ENCODE measurements at places on chromosomes 1 and 21.

DNA sequence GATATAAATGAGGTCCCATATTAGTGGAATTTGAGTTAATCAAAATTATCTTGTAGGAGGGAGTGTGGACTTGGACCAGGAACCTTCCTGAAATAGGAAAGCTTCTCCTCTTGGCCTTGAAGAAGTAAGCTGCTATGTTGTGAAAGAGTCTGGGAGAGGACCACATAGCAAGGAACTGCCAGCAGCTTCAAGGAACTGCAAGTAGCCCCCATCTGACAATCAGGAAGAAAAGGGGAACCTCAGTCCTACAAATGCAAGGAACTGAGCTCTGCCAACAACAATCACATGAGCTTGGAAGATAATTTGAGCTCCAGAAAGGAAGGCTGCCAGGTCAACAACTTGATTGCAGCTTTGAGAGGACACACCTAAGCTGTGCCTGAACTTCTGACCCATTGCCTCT is 8.2 kb upstream of the PRMT6 start:
- no peak for DNase-seq

DNA sequence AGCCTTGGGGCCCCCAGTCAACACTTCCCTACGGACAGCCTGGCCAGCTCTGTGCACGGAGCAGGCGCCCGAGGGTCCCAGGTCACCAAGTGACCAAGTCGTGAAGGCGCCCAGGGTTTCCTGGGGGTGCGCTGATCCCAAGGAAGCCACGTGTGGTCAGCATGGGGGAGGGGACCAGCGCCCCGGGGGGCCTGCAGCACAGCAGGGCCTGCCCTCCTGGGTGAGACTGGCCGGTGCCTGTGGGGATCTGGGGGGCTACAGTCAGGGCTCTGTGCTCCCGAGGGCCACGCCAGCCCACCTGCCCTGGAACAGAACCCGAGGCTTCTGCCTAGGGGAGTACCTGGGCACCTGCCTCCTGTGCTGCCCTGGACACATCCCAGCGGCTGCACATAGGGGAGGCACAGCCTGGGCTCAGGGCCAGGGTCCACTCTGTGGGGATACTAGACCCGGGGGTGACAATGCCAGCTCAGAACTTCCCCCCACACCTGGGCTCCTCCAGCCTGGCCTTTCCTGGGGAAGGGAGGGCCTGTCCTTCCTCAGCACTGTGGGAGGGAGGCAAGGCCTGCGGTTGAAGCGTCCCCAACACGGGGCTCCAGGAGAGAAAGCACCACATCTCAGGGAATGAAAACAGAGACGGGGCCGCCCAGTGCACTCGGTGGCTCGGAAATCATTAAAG is 6.2 kb upstream of the POFUT2 start:
- peak; percentile 18 for DNase-seq

GRCh38 chr1:43507296-43508295 is 23.1 kb upstream of the PTPRF start:
- no peak for DNase-seq

- no peak for DNase-seq
These were observed 77.0 kb downstream of the ZZZ3 start for GRCh38 chr1:77605246-77606026.

GRCh38 chr1:153248176-153248879 is 11.2 kb upstream of the LORICRIN start:
- DNase-seq = no peak

DNA sequence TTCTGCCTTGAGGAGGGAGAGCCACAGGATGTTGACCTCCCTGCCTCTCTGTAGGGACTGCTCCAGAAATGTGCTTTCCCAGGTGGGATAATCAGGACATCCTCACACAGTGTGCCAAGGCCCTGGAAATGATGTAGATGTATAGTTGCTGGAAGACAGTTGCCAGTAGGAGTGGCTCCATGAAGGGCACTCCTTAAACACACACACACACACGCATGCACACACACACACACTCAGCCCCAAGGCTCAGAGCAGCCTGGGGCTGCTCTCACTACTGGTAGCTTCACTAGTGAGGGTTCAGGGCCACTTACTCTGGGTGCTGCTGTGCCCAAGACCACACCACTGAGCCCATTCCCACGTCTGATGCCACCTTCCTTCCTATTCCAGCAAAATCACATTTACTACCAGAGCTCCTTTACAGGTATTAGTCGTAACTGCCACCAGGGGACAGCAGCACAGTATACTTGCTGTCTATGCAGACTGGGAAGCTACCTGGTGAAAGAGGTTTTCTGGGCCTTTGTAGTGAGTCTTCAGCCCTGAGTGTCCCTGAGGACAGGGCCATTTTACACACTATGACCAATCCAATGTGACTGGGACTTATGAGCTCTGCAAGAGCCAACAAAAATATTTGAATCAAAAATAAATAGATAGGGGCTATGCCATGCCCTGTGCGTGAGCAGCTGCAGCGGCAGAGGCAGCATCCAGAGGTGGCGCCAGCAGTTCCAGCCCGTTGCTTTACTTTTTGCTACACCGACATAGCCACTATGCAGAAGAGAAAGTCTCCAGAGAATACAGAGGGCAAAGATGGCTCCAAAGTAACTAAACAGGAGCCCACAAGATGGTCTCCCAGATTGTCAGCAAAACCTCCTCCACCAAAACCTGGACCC is 15.0 kb downstream of the CRNN start:
- DNase-seq = no peak

DNA sequence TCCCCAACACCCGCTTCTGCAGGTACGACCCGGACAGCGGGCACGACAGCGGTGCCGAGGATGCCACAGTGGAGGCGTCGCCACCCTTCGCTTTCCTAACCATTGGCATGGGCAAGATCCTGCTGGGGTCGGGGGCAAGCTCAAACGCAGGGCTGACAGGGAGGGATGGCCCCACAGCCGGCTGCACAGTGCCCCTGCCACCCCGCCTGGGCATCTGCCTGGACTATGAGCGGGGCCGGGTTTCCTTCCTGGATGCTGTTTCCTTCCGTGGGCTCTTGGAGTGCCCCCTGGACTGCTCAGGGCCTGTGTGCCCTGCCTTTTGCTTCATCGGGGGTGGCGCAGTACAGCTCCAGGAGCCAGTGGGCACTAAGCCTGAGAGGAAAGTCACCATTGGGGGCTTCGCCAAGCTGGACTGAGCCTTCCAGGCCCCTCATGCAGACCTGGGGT is 10.1 kb downstream of the TRIM46 start:
- no peak for DNase-seq

DNA sequence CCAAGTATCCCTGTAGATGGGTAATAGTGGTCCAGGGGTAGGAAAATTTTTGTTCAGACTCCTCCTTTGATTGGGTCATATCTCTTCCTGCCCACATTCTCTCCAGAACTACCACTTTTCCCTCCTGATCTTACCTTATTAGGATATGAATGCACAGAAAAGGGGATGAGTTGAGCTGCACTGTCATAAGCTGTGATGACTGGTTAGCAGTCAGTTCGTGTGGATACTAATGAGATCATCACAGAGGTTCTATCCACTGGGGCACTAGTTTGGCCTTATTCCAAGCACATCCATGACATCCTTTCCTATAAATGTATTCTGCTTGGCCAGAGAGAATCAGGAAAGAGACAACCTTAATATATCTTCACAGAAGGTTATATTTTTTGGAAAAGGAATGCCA is 22.1 kb upstream of the TBX15 start:
- no peak for DNase-seq

- DNase-seq = no peak
These were observed 22.7 kb downstream of the SYNJ1 start for GRCh38 chr21:32705139-32705538.

- DNase-seq = no peak
These were observed 30.1 kb downstream of the LRRC8D start for GRCh38 chr1:89850844-89851415.

GRCh38 chr1:6534248-6534822 is 20.0 kb downstream of the NOL9 start:
- no peak for DNase-seq

DNA sequence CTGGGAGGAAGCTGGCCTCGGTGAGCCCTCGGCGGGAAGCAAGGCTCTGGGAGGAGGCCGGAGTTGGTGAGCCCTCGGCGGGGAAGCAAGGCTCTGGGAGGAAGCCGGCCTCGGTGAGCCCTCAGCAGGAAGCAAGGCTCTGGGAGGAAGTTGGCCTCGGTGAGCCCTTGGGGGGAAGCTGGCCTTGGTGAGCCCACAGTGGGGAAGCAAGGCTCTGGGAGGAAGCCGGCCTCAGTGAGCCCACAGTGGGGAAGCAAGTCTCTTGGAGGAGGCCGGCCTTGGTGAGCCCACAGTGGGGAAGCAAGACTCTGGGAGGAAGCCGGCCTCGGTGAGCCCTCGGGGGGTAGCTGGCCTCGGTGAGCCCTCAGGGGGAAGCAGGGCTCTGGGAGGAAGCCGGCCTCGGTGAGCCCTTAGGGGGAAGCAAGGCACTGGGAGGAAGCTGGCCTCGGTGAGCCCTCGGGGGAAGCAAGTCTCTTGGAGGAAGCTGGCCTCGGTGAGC is 36.0 kb downstream of the KRTAP10-1 start:
- no peak for DNase-seq

DNA sequence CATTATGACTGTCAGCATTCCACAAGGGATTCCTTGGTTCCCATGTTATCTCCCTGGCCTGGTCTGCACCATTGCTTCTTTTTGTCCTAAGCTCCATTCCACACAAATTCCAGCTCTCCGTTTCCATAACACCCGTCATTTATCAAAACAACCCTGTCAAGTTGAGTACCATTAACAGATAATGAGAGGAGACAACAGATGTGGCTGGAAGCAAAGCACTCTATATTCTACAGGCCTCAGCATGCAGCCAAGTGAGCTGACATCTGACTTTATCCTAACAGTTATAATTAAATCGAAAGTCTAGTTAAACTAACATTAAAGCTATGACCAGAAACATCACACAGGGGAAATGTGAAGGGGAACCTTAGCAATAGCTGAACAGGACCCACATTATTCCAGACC is 110.4 kb downstream of the RERE start:
- DNase-seq = peak; percentile 54

DNA sequence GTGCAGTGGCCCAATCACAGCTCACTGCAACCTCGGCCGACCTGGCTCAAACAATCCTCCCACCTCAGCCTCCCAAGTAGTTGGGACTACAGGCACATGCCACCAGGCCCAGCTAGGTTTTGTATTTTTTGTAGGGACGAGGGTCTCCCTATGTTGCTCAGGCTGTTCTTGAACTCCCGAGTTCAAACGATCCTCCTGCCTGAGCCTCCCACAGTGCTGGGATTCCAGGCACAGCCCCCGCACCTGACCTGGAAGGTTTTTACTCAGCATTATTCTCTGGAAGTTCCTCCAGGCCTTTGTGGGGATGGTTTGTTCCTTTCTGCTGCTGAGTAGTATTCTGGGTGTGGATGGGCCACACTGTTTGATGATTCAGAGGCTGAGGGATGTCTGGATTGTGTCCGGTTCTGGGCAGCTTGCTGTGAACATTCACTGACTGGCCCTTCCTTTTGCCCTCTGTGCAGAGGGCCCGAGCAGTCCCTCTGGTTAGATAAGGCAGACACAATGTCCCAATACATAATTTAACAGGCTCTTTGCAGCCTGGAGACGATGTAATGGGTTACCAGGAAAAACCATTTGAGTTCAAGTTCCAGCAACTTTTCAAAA is 6.0 kb upstream of the TRAPPC10 start:
- no peak for DNase-seq

- DNase-seq = peak; percentile 77
These were observed 143.2 kb downstream of the PTPRU start for GRCh38 chr1:29379443-29380073.

- DNase-seq = no peak
These were observed 30.8 kb upstream of the GLIS1 start for GRCh38 chr1:53769780-53770179.

- no peak for DNase-seq
These were observed 1094.0 kb upstream of the B3GALT2 start for GRCh38 chr1:194280463-194280862.

DNA sequence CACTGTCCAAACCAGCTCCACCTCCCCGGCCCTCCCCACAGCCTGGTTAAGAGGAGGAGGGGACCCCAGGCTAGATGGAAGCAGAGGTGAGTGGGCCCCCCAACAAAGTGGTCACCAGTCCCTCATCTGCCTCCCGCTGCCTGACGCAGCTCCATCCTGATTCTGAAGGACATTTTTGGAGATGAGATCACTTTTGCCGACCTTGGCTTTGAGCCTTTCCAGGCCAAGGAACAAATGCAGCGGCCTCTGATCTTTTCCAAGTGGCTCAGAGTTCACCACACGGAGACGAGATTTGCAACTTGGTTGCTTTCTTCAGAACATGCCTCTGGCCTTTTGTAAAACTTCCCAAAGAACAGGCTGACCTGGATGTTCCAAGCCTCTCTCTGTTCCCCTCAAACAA is 223.1 kb downstream of the NPHP4 start:
- no peak for DNase-seq

DNA sequence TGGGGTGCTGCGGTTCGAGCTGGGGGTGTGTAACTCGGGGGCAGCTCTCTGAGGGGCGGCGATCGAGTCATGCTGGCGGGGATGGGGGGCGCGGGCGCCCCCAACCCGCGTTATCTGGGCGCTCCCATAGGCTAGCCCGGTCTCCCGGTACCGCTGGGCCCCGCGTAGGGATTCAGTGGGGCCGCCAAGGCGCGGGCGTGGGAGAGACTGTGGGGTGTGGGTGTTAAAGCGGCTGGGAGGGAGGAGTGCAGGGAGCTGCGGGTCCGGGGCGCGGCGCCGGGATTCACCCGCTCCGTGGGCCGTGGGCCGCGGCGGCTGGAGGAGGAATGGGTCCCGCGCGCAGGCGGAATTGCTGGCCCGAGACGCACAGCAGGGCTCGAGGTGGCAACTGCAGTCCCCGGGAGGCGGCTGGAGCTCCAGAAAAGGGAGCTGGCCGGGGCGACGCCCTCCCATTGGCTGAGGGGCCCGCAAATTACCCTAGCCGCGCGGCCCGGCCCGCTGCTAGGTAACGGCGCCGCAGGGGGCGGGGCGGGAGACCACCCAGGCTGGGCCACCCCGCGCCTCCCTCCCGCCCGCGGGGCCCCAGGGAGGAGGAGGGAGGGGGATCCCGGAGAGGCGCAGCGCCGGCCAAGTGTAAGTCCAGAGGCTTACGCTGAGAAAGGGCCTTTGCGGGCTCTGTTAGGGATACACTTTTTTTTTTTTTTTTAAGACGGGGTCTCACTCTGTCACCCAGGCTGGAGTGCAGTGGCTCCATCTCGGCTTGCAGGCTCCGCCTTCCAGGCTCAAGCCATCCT is at the start of gene PTCH2:
TSS of gene PTCH2 (minus strand) at position 392 of the 794 bp plus-strand sequence. CDS start at position 71, 321 bp downstream.
- DNase-seq = peak; percentile 97

DNA sequence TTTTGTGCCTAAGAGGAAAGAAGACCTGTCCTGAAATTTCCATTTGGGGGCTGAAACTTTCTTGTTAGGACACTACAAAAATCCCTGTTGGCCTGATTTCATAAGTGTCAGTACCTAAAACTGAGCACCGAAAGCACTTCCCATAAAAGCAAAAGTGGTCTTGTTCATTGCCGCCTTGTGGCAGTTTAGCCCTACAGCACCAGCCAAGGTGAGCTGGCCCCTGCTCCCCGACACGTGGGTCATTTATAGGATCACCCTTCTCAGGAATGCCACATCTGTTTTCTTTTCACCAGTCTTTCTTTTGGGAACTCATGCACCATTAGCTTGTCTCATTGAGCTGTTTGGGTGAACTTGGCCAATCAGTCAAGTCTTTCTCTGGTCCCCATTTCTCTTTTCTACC is 155.8 kb upstream of the KAZN start:
- no peak for DNase-seq
